ENCODE measurements at places on chromosomes 6 and 20.
A peak's percentile ranks its signal among the peaks of the same experiment; 100 is the strongest.

- no peak for DNase-seq
These were observed 232.5 kb downstream of the HDGFL1 start for GRCh38 chr6:22801831-22802230.

DNA sequence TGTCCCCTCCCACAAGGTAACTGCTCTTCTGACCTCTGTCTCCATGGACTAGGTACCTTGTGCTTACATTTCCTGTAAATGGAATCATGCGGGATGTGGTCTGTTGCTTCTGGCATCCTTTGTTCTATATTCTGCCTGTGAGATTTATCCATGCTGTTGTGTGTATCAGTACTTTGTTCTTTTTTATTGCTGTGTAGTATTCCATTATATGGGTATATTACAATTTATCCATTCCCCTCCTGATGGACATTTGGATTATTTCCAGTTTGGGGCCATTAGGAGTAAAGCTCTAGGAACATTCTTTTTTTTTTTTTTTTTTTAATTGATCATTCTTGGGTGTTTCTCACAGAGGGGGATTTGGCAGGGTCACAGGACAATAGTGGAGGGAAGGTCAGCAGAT lies 3.4 kb downstream of the C2 start:
- no peak for DNase-seq

DNA sequence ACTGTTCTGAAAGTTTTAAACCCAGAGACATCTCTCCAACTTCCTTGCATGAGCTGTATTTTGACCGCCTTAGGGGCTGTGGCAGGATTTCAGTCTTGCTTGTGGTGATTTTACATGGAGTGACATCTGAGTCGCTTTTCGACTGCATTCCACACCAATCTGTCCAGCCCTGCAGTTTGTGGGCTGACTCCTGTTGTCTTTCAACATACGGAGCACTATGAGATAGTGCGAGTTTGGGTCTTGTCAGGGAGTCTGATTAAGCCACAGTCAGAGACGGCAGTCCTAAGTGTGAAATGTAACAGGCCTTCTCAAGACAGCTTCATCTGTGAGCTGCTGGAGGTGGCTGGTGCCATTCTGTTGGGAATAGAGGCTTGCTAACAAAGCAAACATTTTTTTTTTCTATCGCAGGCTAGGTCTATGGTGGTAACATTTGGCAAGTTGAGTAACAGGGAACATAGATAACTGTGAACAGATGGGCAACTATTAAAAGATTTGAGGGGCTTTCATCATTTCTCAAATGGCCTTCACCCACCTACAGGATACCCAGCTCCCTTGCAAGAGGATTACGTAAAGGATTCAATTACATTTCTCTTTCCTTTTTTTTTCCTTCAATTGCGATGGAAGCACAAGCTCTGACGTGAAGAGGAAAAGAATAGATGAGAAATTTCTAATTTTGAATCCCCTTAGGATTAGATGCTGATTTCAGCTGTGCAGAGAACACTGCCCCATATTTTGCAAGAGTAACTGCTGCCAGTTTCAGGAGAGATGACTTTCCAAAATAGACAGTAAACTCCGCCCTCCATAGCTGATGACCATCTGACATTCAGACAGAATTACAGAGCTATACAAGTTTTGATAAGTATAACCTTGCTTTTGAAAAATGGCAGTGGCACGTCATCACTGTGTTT lies 25.1 kb downstream of the CAP2 start:
- no peak for DNase-seq

GRCh38 chr6:113185299-113185698 lies 671.8 kb upstream of the MARCKS start:
- no peak for DNase-seq

- no peak for DNase-seq
These were observed 157.9 kb downstream of the INSM1 start for GRCh38 chr20:20525756-20526155.

DNA sequence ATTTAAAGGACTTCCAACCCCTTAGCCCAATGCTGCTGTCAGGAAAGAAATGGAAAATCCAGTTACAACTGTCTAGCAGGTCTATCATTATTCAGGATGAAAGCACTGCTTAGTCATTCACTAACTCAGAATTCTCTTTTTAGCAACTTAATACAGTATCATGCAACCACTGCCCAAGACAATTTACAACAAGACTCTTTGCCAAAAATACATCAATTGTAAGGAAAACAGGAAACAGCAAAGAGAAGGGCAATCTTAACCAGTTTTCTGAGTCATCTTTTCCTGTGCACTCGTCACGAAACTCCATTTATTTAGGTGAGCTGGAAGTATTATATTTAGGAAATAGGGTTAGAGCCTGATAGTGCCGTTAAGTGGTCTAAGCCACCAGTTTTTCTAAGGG lies 1197.7 kb upstream of the CITED2 start:
- DNase-seq = no peak

- DNase-seq = peak; percentile 38
These were observed 112.3 kb upstream of the DTNBP1 start for GRCh38 chr6:15775076-15775634.

DNA sequence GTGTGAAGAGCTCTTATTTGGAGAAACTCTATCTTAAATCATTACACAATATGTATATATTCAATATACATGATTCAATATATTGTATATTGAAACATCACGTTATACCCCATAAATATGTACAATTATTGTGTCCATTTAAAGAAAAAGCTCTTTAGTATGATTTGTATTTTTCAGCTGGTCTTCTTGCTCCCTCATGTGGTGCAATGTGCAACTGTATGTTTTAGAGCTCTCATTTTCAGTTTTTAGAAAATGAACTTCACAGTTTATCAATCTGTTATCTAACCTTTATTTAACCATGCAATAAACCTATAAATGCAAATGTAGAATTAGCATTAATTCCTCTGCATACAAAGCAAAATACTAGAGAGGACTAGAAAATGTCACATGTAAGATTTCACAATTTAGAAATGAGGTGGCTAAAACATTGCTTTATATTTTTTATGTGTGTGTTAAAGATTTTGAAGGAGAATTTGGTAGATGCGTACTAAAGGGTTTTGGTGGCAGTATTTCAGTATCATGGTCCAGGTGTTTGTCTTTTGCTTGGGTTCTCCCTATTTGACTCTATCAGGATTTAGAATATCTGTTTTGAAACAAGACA lies 167.1 kb downstream of the PHF3 start:
- no peak for DNase-seq

DNA sequence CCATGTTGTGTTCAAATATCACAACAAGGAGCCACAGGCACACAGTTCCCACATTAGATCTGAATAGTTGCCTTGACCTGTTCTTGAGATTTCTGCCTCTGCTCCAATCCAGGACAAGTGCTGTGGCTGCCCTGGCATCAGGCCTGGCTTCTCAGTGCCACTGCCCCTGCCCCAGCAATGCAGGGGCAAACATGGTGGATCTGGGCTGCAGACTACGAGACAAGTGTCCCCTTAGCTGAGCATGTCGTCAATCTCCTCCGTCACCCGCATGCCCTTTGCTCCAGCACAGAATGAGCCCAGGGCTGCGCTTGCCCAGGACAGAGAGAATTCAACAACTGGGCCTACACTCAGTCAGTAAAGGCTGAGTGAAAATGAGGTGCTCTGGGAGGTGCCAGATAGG lies 201.6 kb downstream of the SYNDIG1 start:
- no peak for DNase-seq

- no peak for DNase-seq
These were observed 44.4 kb downstream of the EPM2A start for GRCh38 chr6:145690969-145691368.

GRCh38 chr20:12217382-12217781 lies 299.7 kb downstream of the BTBD3 start:
- no peak for DNase-seq

- DNase-seq = no peak
These were observed 257.4 kb downstream of the PLCB1 start for GRCh38 chr20:8389381-8390036.

DNA sequence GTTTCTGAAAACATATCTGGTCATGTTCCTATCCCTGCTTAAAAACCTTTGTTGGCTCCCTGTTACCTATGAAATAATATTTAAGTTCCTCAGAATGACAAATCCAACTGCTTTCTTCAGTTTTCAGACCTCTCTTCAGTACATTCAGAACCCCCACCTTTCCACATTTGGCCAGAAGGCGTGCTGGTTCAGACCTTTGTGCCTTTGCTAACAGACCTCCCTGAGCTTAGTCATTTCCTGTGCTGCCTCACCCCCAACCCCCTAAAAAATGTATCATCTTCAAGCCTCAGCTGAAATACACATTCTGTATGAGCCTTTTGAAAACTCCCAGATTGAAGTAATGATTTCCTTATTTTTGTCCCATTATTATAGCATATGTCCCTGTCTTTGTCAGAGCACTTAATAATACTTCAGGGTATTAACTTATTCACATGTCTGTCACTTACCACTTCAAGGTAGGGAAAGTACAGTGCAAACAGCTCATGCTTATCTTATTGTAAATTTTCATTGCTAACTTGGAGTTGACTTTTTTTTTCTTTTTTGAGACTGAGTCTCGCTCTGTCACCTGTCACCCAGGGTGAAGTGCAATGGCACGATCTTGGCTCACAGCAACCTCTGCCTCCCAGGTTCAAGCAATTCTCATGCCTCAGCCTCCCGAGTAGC lies 19.7 kb downstream of the FAM217A start:
- DNase-seq = peak; percentile 90

GRCh38 chr6:156396068-156396771 lies 381.0 kb upstream of the ARID1B start:
- DNase-seq = no peak

GRCh38 chr6:155297669-155298068 lies 16.6 kb downstream of the TFB1M start:
- no peak for DNase-seq

- no peak for DNase-seq
These were observed 23.0 kb downstream of the NHLRC1 start for GRCh38 chr6:18099511-18099910.

DNA sequence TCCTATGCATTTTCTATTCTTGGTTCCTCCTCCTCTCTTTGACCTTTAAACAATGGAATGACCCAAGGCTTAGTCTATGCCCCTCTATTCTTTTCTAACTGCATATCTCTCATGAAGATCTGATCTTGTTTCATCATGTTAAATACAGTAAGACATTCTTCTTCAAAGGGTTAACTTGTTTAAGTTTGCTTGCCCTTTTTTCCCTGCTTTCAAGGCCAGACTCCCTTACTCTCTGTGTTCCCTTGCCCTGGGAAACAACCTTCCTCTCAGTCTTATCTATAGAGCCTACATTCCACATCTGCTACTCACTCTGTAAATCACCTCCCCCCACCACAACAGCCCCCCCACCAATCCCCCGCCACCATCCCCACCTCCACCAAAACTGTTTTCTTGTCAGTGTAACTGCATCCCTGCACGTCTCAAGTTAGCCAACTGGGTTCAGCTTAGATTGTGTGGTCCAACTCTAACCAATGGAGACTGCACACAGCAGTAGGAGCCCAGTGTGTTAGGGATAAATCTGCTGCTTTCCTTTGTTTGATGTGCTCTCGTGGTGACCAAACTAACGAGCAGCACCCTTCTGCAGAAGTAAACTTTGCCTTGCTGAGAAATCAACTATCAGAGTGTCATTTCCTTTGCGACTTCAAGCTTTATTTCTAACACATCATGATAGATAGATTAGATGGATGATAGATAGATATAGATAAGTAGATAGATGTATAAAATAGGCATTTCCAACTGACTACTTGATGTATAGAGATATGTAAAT lies 12.6 kb downstream of the SPTLC3 start:
- no peak for DNase-seq

DNA sequence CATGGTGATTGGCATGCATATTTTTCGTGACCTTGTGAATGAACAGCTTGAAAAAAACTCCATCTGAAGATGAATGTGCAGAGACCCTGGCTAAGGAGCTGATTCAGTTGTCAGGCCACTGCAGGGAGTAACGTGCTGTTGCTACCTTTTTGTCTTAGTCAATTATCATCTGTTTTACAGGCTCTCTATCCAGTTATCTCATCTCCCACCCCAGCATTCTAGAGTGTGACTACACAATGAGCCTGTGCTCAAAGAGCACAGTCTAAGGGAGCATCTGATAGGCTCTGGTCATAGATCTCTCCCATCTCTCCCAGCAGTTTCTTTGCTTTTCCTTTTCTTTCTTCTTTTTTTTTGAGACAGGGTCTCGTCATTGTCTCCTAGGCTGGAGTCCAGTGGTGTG lies 45.5 kb downstream of the NDRG3 start:
- no peak for DNase-seq

GRCh38 chr20:17449031-17449430 lies 82.1 kb downstream of the BFSP1 start:
- no peak for DNase-seq

GRCh38 chr20:49821870-49822331 lies 9.3 kb downstream of the SLC9A8 start:
- no peak for DNase-seq

- DNase-seq = no peak
These were observed 119.4 kb downstream of the ZFAND3 start for GRCh38 chr6:37938909-37939308.

DNA sequence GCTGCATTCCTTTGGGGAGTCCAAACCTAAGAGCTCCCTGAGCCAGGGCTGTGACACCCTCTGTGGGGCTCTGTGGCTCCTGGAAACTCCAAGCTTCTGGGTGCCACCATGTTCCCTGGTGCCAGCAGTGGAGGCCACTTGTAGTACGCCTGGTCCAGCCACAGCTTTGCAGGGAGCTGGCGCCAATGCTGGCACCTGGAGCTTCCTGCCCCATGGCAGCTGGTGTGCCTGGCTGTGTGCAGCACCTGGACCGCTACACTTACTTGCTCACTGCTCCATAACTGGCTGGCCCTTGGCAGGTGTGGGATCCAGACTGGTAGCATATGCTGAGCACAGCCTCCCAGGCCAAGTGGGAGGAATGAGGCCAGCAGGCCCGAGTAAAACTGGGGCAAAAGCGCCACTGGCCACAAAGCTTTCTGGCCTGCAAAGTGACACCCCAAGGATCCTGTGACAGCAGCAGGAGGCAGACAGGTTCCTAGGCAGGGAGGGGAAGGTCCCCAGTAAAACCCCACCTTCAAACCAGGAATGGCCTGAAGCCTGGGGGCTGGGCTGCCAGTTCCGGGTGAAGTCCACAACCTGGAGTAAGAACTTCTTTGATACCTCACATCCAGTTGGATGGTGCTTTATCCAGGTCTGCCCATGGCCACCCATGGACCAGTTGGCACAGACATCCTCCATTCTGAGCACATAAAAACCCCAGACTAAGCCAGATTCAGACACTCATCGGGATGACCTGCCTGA lies 461.0 kb downstream of the TBC1D32 start:
- no peak for DNase-seq

DNA sequence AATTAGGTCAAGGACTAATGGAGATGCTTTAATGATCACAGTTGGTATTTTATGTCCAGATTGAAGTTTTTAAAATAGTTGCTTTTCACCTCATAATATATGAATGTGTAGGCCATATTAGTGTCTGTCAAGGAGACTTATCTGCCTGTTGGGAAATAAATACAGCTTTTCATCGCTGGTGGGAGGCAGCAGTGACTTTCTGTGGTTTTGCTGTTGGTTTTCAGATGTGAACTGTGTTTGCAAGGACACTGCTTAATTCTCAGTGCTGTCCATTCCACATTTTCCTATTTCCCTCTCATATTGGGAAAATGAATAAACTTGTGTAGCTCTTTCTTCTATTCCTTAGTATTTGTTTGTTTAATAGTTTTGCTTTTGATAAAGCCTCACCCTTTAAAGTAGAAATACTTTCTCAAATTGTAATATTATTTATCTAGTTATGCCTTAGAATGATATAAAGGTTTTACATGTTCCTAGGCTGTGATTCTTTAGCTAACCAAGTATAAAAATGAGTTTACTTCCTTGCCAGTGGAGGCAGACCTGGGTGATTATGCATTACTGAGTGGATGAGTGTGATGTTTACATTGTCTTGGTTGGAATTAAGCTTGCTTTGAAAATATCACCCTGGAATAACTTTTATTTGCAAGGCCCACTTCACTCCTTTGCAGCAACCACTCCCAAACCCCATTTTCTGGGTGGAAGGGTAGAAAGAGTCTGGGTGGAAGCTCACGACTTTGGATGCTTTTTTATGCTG lies 3.3 kb downstream of the PLCB4 start:
- no peak for DNase-seq
